ENCODE measurements at places on chromosomes 13 and 19.

DNA sequence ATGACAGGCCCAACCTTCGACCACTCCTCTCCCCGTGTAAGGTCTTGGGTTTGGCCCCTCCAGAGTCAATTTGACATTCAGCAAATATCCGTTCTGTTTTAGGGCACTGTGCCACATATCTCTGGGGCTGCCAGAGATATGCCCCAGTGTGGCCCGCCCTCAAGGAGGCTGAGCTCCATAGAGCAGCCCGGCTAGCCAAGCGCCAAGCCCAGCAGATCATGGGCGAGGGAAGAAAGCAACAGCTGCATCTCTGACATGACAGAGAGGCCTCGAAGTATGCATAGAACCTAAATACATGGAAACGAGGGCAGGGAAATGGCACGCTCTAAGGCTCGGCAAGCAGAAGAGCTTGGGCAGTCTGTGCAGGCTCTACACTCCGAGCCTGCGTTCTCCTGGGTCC, 124.5 kb downstream of the USP12 start:
- DNase-seq: no peak

- DNase-seq: no peak
Observed at GRCh38 chr19:4774136-4774535, 17.4 kb upstream of the FEM1A start.

- DNase-seq: no peak
Observed at GRCh38 chr13:33109271-33109697, 93.1 kb downstream of the KL start.

- no peak for DNase-seq
Observed at GRCh38 chr13:55159765-55160164, 1981.0 kb upstream of the PRR20A start.

DNA sequence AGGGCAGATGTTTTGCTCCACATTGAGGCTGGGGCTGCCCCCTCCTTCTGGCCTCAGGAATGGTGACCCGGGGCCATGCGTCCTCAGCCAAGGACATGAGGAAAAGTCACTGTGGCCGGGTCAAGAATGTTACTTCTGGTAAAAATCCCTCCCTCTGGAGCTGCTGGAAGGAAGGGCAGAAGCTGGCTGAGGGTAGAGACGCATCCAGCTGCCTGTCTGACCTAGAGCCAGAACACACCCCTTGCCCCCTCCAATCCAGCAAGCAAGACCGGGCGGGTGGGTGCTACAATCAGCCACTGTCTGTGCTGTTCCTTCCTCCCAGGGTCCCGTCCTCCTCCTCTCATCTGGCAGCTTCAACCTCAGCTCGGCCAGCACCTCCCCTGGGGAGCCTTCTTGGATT, 59.0 kb downstream of the PTPRS start:
- no peak for DNase-seq

GRCh38 chr13:97566907-97567306, 132.9 kb downstream of the RAP2A start:
- DNase-seq: no peak

DNA sequence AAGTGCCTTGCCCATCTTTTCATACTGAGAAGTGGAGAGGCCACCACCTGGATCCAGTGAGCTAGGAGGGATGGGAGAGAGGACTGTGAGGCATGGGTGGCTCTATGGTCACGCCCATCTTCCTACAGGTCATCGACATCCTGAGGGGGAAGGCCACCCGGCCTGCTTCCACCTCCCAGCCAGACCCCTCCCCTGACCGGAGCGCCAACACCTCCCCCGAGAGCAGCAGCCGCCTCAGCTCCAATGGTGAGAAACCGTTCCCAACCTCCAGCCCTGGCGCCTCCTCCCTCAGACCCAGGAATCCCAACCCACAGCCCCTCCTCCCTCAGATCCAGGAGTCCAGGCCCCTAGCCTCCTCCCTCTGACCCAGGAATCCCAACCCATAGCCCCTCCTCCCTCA, 10.1 kb downstream of the BCL3 start:
- no peak for DNase-seq

- DNase-seq: no peak
Observed at GRCh38 chr19:38483016-38483630, 49.6 kb downstream of the RYR1 start.

GRCh38 chr13:73876323-73876722, 257.9 kb downstream of the KLF12 start:
- no peak for DNase-seq

GRCh38 chr19:50475736-50476223, 527 bp upstream of the EMC10 start:
- no peak for DNase-seq

DNA sequence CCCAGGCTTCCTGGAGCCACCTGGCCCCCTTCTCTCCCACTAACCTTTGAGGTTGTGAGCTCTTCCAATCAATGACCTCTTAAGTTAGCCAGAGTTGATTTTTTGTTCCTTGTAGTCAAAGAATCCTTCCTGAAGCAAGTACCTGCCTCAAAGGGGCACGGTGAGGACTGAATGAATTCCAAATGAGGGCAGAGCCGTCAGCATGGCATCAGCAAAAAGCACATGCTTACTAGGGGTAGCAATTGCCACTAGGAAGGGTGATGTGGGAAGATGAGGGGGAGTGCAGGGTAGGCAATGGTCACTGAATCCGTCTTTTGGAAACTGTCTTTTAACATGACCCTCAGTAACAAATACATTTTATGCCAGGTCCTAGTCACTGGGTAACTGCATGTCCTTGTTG, 15.6 kb upstream of the DHRS12 start:
- DNase-seq: no peak

DNA sequence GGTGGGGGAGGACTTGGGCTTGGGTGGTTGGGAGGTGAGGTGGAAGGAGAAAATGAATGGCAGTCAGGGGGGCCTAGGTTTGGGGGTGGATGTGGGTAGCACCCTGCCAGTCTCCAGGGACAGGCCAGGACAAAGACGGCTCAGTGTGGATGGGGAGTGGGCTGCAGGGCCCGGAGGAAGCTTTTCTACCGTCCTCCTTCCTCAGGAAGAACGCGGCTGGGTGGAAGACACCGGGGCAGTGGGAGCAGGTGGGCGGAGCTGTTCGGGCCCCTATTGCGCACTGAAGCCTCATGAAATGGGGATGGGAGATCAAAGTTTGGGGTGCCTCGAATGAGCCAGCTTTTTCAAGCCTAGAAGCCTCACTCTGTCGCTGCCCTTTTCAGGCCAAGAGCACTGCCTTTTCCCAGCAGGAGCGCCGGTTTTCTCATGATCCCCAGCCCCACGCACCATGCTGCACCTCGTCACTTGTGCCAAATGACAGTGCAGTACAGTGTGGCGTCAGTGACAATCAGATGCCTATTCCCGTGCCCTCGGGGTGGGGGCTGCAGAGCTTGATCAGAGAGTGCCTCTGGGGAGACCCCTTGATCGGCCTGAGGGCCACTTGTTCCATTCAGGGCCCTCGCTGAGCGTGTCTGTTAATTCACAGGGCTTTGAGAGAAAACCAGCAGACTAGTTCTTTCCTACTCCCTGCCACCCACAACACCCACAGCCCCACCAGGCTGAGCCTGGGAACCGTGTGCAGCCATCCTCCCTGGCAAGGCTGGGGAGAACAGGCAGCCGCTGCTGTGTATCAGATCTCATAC, 1.5 kb downstream of the CALM3 start:
- no peak for DNase-seq

DNA sequence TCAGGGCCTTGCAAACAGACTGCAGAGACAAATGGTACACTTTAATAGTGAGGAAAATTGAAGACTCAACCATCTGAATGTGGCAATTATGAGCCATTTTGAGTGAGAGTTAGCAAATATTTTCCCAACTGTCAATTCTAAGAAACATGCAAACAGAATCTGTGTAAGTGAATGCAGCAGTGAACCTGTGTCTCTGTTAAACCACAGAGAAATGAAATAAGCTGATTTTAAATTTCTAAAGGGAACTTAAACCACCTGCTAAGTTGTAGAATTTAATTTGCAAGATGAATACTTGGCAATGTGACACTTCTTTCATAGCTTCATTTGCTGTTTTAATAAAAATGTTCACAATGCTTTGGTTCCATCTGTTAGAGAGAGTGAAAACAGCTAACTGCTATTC, 42.0 kb upstream of the TDRD3 start:
- no peak for DNase-seq

GRCh38 chr19:3359919-3360420, 6.4 kb upstream of the NFIC start:
- no peak for DNase-seq

All from activated gamma-delta T cell treated with Interleukin-2 at 50 U/mL for 16 hours (primary cell).